Muscle of leg (tissue), 16 donors: ENCODE measurements at places on chromosomes 11 and 22. TPM values are rescaled to one million over a fixed set of nuclear protein-coding genes. Genes with fewer than 3 reads are reported as not detected.

The SCUBE2 gene
- total RNA-seq = 34.8 TPM

The UFD1 gene
- 27.8 TPM for total RNA-seq

The SNAP29 gene
- 10.9 TPM for total RNA-seq

The BACE1 gene
- total RNA-seq = 16.6 TPM

The MPZL2 gene
- total RNA-seq = 0.40 TPM

The TMEM191C gene
- 0.40 TPM for total RNA-seq

The PRRG4 gene
- total RNA-seq = 0.09 TPM

The RAG2 gene
- 0.09 TPM for total RNA-seq

The CAPRIN1 gene
- 117 TPM for total RNA-seq

The VSIG2 gene
- 0.49 TPM for total RNA-seq

The OR5B21 gene
- not detected for total RNA-seq

The ZBTB16 gene
- total RNA-seq = 10.0 TPM

The MICAL2 gene
- total RNA-seq = 12.9 TPM

The RIBC2 gene
- total RNA-seq = 1.4 TPM

DNA sequence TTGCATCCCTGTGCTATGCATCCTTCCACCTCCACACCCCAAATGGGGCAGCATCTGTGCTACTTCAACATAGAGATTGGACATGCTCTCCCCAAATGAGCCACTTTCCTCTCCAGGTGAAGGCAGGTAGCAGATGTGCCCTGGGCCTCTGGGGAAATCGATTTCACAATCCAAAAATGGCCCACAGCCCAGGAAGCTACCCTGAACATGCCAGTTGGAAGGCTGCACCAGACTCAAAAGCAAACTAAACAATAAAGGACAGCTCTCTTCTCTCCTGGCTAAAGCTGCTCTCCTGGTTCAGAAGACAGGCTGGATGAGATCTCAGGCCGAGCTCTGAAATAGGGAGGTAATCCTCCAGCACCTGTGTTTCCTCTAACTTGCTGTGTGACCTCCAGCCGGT lies 19.7 kb downstream of the ISX start:
- no peaks in the 10 kb centered on the region for H3K27me3 ChIP-seq
- no peak overlapping the region for H3K4me3 ChIP-seq
- no peak overlapping the region for H3K27ac ChIP-seq
- H3K4me1 ChIP-seq = no peaks in the 10 kb centered on the region
- no peak for DNase-seq

GRCh38 chr11:57324886-57325734 lies at the start of gene TNKS1BP1:
TSS of gene TNKS1BP1 (minus strand) at chr11:57324952. CDS start at chr11:57321885, 3,067 bp downstream.
- H3K36me3 ChIP-seq = peaks cover 58% of the 10 kb centered on the region
- peak; percentile 99 for DNase-seq
- no peaks in the 10 kb centered on the region for H3K27me3 ChIP-seq
- peak within 1 kb of the TSS; percentile 71 for H3K4me3 ChIP-seq
- H3K27ac ChIP-seq = peak within 1 kb of the TSS; percentile 99

DNA sequence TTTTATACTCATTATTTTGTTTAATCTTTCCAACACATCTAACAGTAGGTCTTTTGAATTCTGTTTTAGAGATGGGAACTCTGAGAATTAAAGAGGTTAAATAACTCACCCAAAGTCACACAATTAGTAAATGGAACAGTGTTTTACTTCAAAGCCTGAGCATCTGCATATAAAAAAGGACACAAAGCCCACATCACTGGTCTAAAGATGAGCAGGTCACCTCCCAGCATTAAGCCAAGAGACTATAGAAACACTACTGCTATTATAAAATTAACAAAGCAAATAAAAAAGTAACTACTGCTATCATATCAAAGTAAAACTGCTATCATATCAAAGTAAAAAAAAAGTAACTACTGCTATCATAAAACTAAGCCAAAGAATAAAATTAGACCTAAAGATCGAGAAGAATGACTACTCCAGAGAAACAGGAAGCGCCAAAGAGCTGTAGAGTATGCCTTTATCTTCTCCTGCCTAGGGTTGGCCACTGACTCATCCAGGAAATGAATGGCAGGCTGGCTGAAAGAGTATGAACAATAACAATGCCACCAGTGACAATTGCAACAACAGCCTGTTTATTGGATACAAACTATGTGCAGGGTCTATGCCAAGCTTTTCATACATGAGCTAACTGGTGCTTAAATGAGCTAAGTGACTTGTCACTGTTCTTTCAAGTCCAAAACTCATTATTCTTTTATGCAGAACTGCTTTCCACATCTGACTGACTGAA lies 1153.0 kb upstream of the TENM4 start:
- H3K27ac ChIP-seq = no peak overlapping the region
- DNase-seq = no peak
- H3K4me1 ChIP-seq = no peaks in the 10 kb centered on the region
- no peak overlapping the region for H3K4me3 ChIP-seq
- no peaks in the 10 kb centered on the region for H3K27me3 ChIP-seq

DNA sequence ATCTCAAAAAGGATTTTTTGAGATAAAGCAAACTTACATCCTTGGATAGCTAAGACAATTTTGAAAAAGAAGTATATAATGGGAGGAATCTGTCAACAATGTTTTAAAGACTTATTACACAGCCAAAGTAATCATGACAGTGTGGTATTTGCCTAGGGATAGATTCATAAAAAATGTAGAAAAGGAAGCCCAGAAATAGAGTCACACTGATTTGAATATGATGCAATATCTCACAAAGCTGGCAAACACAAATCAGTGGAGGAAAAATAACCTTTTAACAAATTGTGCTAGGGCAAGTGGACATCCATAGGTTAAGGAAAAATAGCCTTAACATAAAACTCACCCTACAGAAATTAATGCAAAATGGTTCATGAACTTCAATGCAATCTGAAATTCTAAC lies 6.0 kb downstream of the XKR3 start:
- H3K27me3 ChIP-seq = no peaks in the 10 kb centered on the region
- no peak overlapping the region for H3K27ac ChIP-seq

GRCh38 chr11:16335236-16335962 lies 20.9 kb downstream of the SOX6 start:
- no peak overlapping the region for H3K27ac ChIP-seq
- no peaks in the 10 kb centered on the region for H3K36me3 ChIP-seq
- H3K4me1 ChIP-seq = no peaks in the 10 kb centered on the region
- H3K27me3 ChIP-seq = no peaks in the 10 kb centered on the region

DNA sequence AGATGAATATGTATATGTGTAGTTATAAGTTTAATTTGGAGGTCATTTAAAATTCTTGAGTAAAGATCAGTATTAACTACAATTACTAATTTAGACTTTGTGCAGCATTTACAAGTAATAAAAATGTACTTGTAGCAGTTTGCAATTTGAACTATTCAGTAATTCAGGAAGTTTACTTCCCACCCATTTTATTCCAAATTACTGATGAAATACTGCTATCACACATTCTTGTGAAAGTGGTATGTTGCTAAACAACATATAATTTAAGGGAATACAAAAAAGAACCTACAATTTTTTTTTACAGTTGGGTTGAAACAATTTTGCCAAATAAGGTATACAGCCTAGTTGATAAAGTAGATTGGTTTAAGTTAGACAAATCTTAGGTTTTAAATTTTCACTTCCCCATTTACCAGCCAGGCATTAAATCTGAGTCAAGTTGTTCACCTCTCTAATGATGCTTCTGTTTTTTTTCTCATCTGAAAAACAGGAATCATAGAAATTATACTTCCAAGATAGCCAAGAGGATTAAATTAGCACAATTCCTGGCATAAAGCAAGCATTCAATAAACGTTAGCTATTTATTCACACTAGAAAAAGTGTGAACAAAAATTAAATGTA lies 45.3 kb downstream of the ZBTB44 start:
- no peaks in the 10 kb centered on the region for H3K4me1 ChIP-seq
- no peak overlapping the region for H3K27ac ChIP-seq
- H3K4me3 ChIP-seq = no peak overlapping the region
- H3K27me3 ChIP-seq = no peaks in the 10 kb centered on the region
- H3K36me3 ChIP-seq = peaks cover 14% of the 10 kb centered on the region

GRCh38 chr11:64687643-64688533 lies 35.1 kb downstream of the NRXN2 start:
- peak; percentile 43 for DNase-seq
- peak overlapping the region; percentile 45 for H3K4me3 ChIP-seq
- H3K27ac ChIP-seq = peak overlapping the region; percentile 93
- no peaks in the 10 kb centered on the region for H3K36me3 ChIP-seq

DNA sequence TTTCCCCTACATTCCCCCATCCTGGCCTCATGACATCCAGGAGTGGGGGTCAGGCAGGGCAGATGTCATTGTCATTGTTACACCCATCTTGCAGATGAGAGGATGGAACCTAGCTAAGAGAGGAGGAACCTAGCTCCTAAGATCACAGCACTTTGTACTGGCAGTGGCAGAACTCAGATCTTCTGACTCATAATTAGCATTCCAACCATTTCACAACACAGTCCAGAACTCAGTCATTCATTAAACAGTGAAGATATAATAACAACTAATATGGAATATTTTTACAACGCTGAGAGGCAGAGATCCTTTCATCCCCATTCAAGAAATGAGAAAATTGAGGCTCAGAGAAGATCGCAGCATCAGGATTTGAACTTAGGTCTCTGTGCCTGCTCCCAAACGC lies 127.8 kb downstream of the CHST1 start:
- no peak overlapping the region for H3K4me3 ChIP-seq
- H3K27ac ChIP-seq = no peak overlapping the region
- no peak for DNase-seq
- peaks cover 5% of the 10 kb centered on the region for H3K27me3 ChIP-seq
- no peaks in the 10 kb centered on the region for H3K4me1 ChIP-seq

GRCh38 chr11:11010624-11011127 lies 152.8 kb upstream of the ZBED5 start:
- no peak overlapping the region for H3K27ac ChIP-seq
- no peak overlapping the region for H3K4me3 ChIP-seq
- peaks cover 10% of the 10 kb centered on the region for H3K27me3 ChIP-seq
- H3K4me1 ChIP-seq = no peaks in the 10 kb centered on the region
- peak; percentile 27 for DNase-seq

- DNase-seq = no peak
- no peaks in the 10 kb centered on the region for H3K36me3 ChIP-seq
- peak overlapping the region; percentile 62 for H3K27ac ChIP-seq
- no peaks in the 10 kb centered on the region for H3K27me3 ChIP-seq
- no peak overlapping the region for H3K4me3 ChIP-seq
- peaks cover 45% of the 10 kb centered on the region for H3K4me1 ChIP-seq
Measured at GRCh38 chr11:76610371-76610770, 60.2 kb downstream of the LRRC32 start.

GRCh38 chr11:15911377-15912044 lies 444.8 kb downstream of the SOX6 start:
- H3K36me3 ChIP-seq = no peaks in the 10 kb centered on the region
- H3K4me1 ChIP-seq = peaks cover 28% of the 10 kb centered on the region
- H3K27me3 ChIP-seq = no peaks in the 10 kb centered on the region
- H3K27ac ChIP-seq = no peak overlapping the region
- peak; percentile 66 for DNase-seq
- H3K4me3 ChIP-seq = no peak overlapping the region

GRCh38 chr11:14079011-14079410 lies 116.5 kb downstream of the SPON1 start:
- H3K27me3 ChIP-seq = no peaks in the 10 kb centered on the region
- peak; percentile 30 for DNase-seq
- H3K27ac ChIP-seq = peak overlapping the region; percentile 26
- H3K4me1 ChIP-seq = peaks cover 10% of the 10 kb centered on the region
- H3K4me3 ChIP-seq = no peak overlapping the region
- H3K36me3 ChIP-seq = no peaks in the 10 kb centered on the region

GRCh38 chr22:26679003-26679629 lies 21.7 kb downstream of the MIAT start:
- no peak overlapping the region for H3K4me3 ChIP-seq
- no peak overlapping the region for H3K27ac ChIP-seq
- peak; percentile 81 for DNase-seq

GRCh38 chr11:45926001-45926401 lies 3.5 kb downstream of the LARGE2 start:
- peaks cover 4% of the 10 kb centered on the region for H3K36me3 ChIP-seq
- DNase-seq = no peak
- peaks cover 41% of the 10 kb centered on the region for H3K27me3 ChIP-seq
- H3K4me3 ChIP-seq = no peak overlapping the region
- no peak overlapping the region for H3K27ac ChIP-seq
- H3K4me1 ChIP-seq = peaks cover 21% of the 10 kb centered on the region

- H3K4me3 ChIP-seq = no peak overlapping the region
- H3K4me1 ChIP-seq = no peaks in the 10 kb centered on the region
- H3K27me3 ChIP-seq = peaks cover 18% of the 10 kb centered on the region
- no peak overlapping the region for H3K27ac ChIP-seq
Measured at GRCh38 chr22:44192098-44192815, 11.5 kb downstream of the PARVG start.

DNA sequence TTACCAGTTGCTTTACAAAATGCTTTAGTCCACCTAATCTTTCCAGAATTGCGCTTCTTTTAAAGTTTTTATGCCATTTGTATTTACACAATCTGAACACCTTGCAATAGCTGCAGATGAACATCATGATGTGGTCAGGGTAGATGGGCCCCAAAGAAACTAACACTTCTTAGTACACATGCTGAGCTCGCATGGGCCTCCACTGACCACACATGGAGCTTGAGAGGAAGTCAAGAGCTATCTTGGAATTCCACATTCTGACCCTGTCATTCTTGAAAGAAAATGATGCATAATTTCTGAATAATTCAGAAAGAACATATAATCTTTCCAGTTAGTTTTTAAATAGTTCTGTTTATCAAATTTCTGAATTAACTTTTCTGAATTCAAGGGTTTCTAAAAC lies 7.7 kb downstream of the LIPT2 start:
- no peaks in the 10 kb centered on the region for H3K27me3 ChIP-seq
- H3K36me3 ChIP-seq = no peaks in the 10 kb centered on the region
- no peak for DNase-seq
- H3K4me3 ChIP-seq = no peak overlapping the region

DNA sequence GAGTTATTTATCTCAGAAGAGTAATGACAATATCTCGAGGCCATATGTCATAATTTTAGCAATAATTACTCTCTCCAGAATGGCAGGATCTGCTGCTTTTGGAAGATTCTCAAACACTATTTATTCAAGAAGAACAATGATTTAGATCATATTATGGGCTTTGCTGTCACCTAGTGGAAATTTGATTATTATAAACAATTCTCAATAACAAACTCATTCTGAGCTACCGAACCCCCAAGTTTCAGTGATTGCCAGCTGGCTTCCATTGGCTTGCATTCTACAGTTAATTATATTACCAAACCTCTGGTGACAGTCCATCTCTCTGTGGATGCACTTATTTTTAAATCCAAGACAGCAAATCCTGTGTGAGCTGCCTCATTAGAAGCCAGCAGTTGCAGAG lies 27.9 kb upstream of the SLC36A4 start:
- H3K27ac ChIP-seq = no peak overlapping the region
- DNase-seq = peak; percentile 47
- no peaks in the 10 kb centered on the region for H3K4me1 ChIP-seq
- no peaks in the 10 kb centered on the region for H3K36me3 ChIP-seq

GRCh38 chr22:40314041-40314440 lies 32.3 kb upstream of the ADSL start:
- peaks cover 4% of the 10 kb centered on the region for H3K4me1 ChIP-seq
- no peak for DNase-seq
- H3K4me3 ChIP-seq = no peak overlapping the region
- peaks cover 70% of the 10 kb centered on the region for H3K36me3 ChIP-seq
